PC-9 (cell line): ENCODE measurements at places on chromosomes 3 and 15. TPM values are rescaled to one million over a fixed set of nuclear protein-coding genes. Genes with fewer than 3 reads are reported as not detected.

Gene GALNT15
- not detected in 2 replicates for total RNA-seq

GRCh38 chr3:44021651-44022594, 219.8 kb upstream of the TOPAZ1 start:
- no peaks in the 10 kb centered on the region for H3K27me3 ChIP-seq
- no peak for DNase-seq
- H3K36me3 ChIP-seq: peaks cover 4% of the 10 kb centered on the region; the same call in 1 of the 2 replicates
- no peak overlapping the region for H3K4me3 ChIP-seq
- no peak overlapping the region for H3K27ac ChIP-seq

DNA sequence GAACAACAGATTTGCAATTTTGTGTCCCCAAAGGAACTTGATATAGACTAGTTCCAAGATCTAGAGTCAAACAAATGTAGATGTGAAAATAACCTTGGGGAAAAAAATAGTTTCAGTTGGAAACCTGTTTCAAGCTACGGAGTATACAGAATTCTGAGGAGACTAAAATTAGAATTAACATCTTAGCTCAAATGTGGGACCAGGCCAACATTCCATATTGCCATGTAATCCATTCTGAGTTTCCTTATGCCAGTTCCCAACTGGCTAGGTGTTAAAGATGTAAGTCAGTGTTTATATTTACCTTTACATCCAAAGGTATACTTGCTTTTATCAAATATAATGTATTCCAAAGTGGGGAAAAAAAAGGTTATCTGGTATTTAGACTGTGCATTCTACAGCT, 76.3 kb downstream of the UBE3A start:
- H3K36me3 ChIP-seq: no peaks in the 10 kb centered on the region
- DNase-seq: no peak
- no peaks in the 10 kb centered on the region for H3K4me1 ChIP-seq
- H3K27me3 ChIP-seq: no peaks in the 10 kb centered on the region
- no peak overlapping the region for H3K27ac ChIP-seq

Gene SCN5A
- 3.0 and 4.7 TPM in 2 replicates for total RNA-seq

Gene GNB4
- total RNA-seq: 18.0 and 19.4 TPM in 2 replicates

Gene ITPR1
- total RNA-seq: 10.4 and 11.3 TPM in 2 replicates

Gene WDR53
- total RNA-seq: 33.5 and 34.8 TPM in 2 replicates

GRCh38 chr3:177429771-177430170, 232.5 kb upstream of the TBL1XR1 start:
- H3K36me3 ChIP-seq: no peaks in the 10 kb centered on the region
- no peaks in the 10 kb centered on the region for H3K27me3 ChIP-seq
- DNase-seq: no peak
- no peak overlapping the region for H3K27ac ChIP-seq
- H3K4me3 ChIP-seq: no peak overlapping the region

Gene ARL8B
- 45.4 and 49.5 TPM in 2 replicates for total RNA-seq

DNA sequence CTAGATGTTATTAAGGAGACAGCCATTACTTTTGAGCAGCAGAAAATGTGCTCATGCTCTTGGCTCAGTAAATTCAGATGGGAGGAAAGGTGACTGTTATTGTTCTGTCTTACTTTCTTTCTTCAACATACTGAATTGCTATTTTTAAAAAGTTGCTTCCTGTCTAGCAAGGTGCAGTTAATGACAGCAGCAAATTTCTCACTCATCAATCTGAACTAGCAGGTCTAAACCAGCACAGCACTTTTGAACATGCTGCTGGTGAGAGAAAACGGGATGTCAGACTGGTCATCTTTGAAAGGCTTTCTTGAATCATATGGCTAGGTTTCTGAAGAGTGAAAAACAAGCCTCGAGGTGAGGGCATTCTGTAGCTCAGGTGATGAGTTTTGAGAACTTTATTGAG, 384.7 kb downstream of the MFSD1 start:
- no peak overlapping the region for H3K4me3 ChIP-seq
- DNase-seq: no peak
- no peaks in the 10 kb centered on the region for H3K27me3 ChIP-seq
- peaks cover 19% of the 10 kb centered on the region for H3K4me1 ChIP-seq
- H3K36me3 ChIP-seq: no peaks in the 10 kb centered on the region
- H3K27ac ChIP-seq: no peak overlapping the region

Gene CDCP1
- total RNA-seq: 75.7 and 85.0 TPM in 2 replicates

- H3K4me1 ChIP-seq: peaks cover 74% of the 10 kb centered on the region
- no peak overlapping the region for H3K27ac ChIP-seq
- DNase-seq: no peak
Observed at GRCh38 chr3:149398296-149398695, 20.8 kb upstream of the TM4SF1 start.

- no peak overlapping the region for H3K27ac ChIP-seq
- DNase-seq: no peak
- H3K36me3 ChIP-seq: no peaks in the 10 kb centered on the region
- H3K4me3 ChIP-seq: no peak overlapping the region
Observed at GRCh38 chr3:32705232-32705631, 20.2 kb downstream of the CNOT10 start.

Gene LMLN
- 19.8 and 21.1 TPM in 2 replicates for total RNA-seq

- H3K4me1 ChIP-seq: no peaks in the 10 kb centered on the region
- no peak overlapping the region for H3K27ac ChIP-seq
- DNase-seq: no peak
- H3K36me3 ChIP-seq: no peaks in the 10 kb centered on the region
- no peak overlapping the region for H3K4me3 ChIP-seq
Observed at GRCh38 chr3:147773116-147773630, 364.0 kb downstream of the ZIC1 start.

Gene TMEM158
- 7.5 and 11.9 TPM in 2 replicates for total RNA-seq

DNA sequence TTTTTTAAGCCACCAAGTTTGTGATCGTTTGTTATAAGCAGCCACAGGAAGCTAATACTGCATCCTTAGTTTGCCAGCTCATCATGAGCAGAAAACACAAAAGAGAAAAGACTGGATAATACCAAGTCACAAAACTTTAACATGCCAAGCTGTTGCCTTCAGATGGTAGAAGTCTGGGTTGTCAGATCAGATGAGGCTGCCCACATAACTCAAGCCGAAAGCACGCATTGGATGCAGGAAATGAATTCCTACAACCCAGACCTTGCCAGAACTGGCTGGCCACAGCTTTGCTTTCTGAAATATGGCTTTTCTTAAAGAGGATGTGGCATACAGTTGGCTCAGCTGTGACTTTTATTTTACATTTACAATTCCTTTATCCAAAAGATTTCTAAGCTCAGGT, 118.3 kb upstream of the NEO1 start:
- no peak overlapping the region for H3K4me3 ChIP-seq
- no peaks in the 10 kb centered on the region for H3K36me3 ChIP-seq
- H3K27ac ChIP-seq: no peak overlapping the region
- no peaks in the 10 kb centered on the region for H3K4me1 ChIP-seq

GRCh38 chr3:47803480-47804025, 615 bp downstream of the DHX30 start:
- H3K27me3 ChIP-seq: no peaks in the 10 kb centered on the region
- peak overlapping the region; percentile 90 for H3K4me3 ChIP-seq
- H3K4me1 ChIP-seq: peaks cover 22% of the 10 kb centered on the region
- H3K27ac ChIP-seq: peak overlapping the region; percentile 89
- H3K36me3 ChIP-seq: no peaks in the 10 kb centered on the region

Gene RAMAC
- total RNA-seq: 18.2 and 18.7 TPM in 2 replicates

Gene SH2D7
- not detected in 2 replicates for total RNA-seq

Gene GPR27
- not detected in 2 replicates for total RNA-seq

- H3K4me3 ChIP-seq: no peak overlapping the region
- H3K36me3 ChIP-seq: no peaks in the 10 kb centered on the region
- no peaks in the 10 kb centered on the region for H3K27me3 ChIP-seq
- H3K4me1 ChIP-seq: peaks cover 12% of the 10 kb centered on the region
- no peak overlapping the region for H3K27ac ChIP-seq
- DNase-seq: no peak
Observed at GRCh38 chr3:45035441-45036301, 9.6 kb downstream of the CLEC3B start.

DNA sequence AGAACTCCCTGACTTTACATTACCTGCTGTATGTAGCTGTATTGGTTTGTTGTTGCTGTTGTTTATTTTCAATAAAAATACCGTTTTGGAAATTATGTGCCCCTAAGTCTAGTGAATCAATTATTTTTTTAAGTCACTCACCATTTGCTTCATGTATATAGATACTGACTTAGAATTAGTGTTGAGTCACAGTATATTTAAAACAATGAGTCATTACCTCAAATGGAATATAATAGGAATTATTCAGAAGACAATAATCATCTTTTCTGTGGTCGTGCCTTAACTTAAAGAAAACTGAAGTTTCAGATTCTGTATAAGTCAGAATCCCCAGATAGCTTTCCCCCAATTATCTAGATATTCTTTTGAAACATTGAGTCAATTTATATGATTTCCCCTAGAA, 21.0 kb upstream of the ALDH1A2 start:
- no peaks in the 10 kb centered on the region for H3K27me3 ChIP-seq
- no peak overlapping the region for H3K4me3 ChIP-seq
- H3K36me3 ChIP-seq: no peaks in the 10 kb centered on the region
- no peak overlapping the region for H3K27ac ChIP-seq

DNA sequence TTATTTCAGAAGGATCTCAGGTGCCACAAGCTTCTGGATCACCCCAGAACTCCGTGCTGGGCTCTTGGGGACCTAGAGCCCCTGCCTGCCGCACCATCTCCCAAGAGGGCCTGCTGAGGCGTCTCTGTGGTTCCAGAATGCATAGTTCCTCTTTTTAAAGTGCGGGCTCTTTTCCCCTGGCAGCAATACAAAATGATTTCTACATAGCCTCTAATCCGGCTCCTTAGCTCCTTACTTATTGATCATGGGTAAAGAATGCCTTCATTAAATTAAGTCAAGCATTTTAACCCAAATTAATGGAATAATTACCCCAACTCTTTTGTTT, 121.9 kb downstream of the ATP10A start:
- no peak for DNase-seq
- H3K36me3 ChIP-seq: no peaks in the 10 kb centered on the region
- H3K27me3 ChIP-seq: peaks cover 26% of the 10 kb centered on the region
- no peaks in the 10 kb centered on the region for H3K4me1 ChIP-seq
- H3K27ac ChIP-seq: no peak overlapping the region
- no peak overlapping the region for H3K4me3 ChIP-seq

GRCh38 chr3:131582438-131582837, 79.7 kb upstream of the MRPL3 start:
- H3K4me1 ChIP-seq: no peaks in the 10 kb centered on the region
- no peak overlapping the region for H3K27ac ChIP-seq
- H3K27me3 ChIP-seq: no peaks in the 10 kb centered on the region
- H3K4me3 ChIP-seq: no peak overlapping the region
- H3K36me3 ChIP-seq: no peaks in the 10 kb centered on the region

DNA sequence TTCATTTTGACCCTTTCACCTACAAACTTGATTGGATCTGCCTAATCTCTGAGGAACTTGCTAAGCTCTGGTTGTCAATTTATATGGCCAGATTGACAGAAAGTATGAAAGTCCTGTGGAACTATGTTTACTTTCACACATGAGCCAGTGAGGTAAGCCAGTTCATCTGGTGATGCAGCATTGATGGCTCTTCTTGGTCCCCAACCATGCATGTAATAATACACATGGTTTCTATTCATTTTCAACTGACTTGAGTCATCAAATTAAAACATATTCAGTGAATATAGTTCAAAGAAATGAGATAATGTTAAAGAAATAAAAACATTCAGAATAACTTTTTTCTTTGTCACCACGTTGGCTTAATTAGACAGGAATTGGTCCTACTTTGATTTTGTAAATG, 336.1 kb upstream of the THBS1 start:
- no peak overlapping the region for H3K27ac ChIP-seq
- H3K27me3 ChIP-seq: no peaks in the 10 kb centered on the region

GRCh38 chr15:67458331-67459029, 62.5 kb upstream of the C15orf61 start:
- H3K4me3 ChIP-seq: no peak overlapping the region
- no peaks in the 10 kb centered on the region for H3K27me3 ChIP-seq
- no peaks in the 10 kb centered on the region for H3K36me3 ChIP-seq
- no peaks in the 10 kb centered on the region for H3K4me1 ChIP-seq

GRCh38 chr3:150303768-150304167, 104.3 kb upstream of the TSC22D2 start:
- 0 out of 2 replicates have a peak, but pooled peaks cover 13% of the 10 kb centered on the region for H3K4me1 ChIP-seq
- H3K4me3 ChIP-seq: no peak overlapping the region
- no peak for DNase-seq
- H3K27ac ChIP-seq: no peak overlapping the region
- no peaks in the 10 kb centered on the region for H3K36me3 ChIP-seq

GRCh38 chr3:171815973-171816595, 5.8 kb upstream of the PLD1 start:
- no peaks in the 10 kb centered on the region for H3K27me3 ChIP-seq
- DNase-seq: peak; percentile 90
- no peak overlapping the region for H3K4me3 ChIP-seq
- H3K27ac ChIP-seq: peak overlapping the region; percentile 70
- H3K4me1 ChIP-seq: peaks cover 49% of the 10 kb centered on the region
- H3K36me3 ChIP-seq: no peaks in the 10 kb centered on the region

Gene RLBP1
- total RNA-seq: not detected in 2 replicates

Gene CLN6
- total RNA-seq: 38.5 and 48.7 TPM in 2 replicates

DNA sequence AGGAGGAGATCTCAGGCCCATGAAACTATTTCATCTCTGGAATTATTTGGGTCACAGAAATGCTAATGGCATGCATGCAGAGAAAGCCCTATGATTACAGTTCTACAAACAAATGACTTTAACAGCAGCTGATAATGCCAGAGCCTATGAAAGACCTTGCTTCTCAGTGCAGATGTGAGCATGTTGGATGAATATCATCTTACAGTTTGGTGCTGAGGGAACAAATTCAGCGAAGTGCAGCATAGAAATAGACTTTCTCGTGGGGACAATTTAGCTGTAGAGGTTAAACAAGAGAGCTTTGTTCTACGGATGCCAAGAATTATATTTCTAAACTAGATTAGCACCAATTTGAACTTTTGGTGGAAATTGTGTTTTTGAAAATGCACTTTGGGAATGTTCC, 27.7 kb downstream of the PTX3 start:
- H3K36me3 ChIP-seq: no peaks in the 10 kb centered on the region
- H3K27ac ChIP-seq: no peak overlapping the region
- H3K27me3 ChIP-seq: no peaks in the 10 kb centered on the region
- no peak for DNase-seq
- 0 out of 2 replicates have a peak, but pooled peaks cover 5% of the 10 kb centered on the region for H3K4me1 ChIP-seq
- no peak overlapping the region for H3K4me3 ChIP-seq

- 0 out of 2 replicates have a peak overlapping the region, but pooled peaks have one; percentile 6 for H3K27ac ChIP-seq
- peak; percentile 37 for DNase-seq
- H3K4me1 ChIP-seq: peaks cover 48% of the 10 kb centered on the region
- H3K36me3 ChIP-seq: 0 out of 2 replicates have a peak, but pooled peaks cover 5% of the 10 kb centered on the region
- H3K4me3 ChIP-seq: no peak overlapping the region
Observed at GRCh38 chr3:44045476-44046275, 196.0 kb upstream of the TOPAZ1 start.

GRCh38 chr3:127384717-127385539, 97.1 kb upstream of the PRR20G start:
- H3K4me3 ChIP-seq: no peak overlapping the region
- no peaks in the 10 kb centered on the region for H3K4me1 ChIP-seq
- no peak overlapping the region for H3K27ac ChIP-seq
- no peaks in the 10 kb centered on the region for H3K36me3 ChIP-seq

Gene NRG4
- total RNA-seq: 5.2 and 11.3 TPM in 2 replicates
